GM12864 (cell line): ENCODE measurements at places on chromosomes 2 and 18.

- DNase-seq = no peak
These were observed 79.4 kb upstream of the TCF7L1 start for GRCh38 chr2:85053802-85054201.

- DNase-seq = no peak
These were observed 92.1 kb upstream of the CREB1 start for GRCh38 chr2:207437524-207438143.

DNA sequence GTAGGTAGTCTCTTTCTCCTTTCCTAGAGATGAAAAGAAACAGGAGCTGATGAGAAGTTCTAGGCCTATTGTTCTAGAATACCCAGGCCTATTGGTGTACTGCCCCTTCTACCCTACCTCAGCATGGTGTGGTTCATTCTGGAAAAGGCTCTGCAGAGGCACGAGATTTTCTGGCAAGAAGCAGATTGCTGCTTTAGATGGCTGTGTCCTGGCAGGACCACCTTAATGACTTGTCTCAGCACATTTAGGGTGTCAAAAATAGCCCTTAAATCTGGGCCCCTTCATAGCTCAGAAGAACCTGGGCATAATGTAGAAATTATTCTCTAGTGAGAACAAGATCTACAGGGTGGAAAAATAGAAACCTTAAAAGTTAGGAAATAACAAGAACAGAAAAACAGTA lies 87.9 kb downstream of the BCL2L11 start:
- no peak for DNase-seq

GRCh38 chr2:126586317-126586716 lies 69.6 kb upstream of the GYPC start:
- no peak for DNase-seq

DNA sequence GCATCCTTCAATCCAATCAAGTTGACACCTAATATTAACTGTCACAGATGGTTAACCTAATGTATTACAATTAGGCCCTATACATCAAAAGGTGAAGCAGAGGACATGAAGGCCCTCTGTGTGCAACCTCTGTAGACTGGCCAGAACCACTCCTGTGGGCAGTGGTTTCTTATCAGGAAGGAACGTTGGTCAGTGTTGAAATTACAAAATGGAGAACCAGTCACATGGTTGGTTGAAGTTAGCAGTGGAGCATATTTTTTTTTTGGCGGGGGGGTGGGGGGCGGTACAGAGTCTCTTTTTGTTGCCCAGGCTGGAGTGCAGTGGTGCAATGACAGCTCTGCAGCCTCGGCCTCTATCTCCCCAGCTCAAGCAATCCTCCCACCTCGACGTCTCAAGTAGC lies 19.8 kb downstream of the RNU2-63P start:
- DNase-seq = no peak
